ENCODE measurements at places on chromosomes 3 and 15.

DNA sequence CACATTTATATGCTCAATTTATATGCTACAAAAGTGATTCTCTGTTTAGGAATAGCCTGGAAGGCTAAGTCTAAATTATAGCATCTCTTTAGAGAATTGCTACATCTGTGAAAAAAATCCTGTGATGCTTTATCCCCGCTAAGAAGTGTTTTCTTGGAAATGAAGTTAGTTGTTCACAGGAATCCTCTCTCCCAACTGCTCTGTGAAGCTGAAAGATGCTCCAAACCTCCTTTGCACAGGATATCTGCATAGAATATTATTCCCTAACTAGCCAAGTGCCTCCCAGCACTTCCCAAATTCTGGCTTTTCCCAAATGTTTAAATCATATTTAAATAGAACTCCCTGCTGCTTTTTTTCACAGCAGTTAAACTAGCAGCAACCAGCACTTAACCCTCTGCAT lies 132.2 kb downstream of the SRGAP3 start:
- no peak for DNase-seq

DNA sequence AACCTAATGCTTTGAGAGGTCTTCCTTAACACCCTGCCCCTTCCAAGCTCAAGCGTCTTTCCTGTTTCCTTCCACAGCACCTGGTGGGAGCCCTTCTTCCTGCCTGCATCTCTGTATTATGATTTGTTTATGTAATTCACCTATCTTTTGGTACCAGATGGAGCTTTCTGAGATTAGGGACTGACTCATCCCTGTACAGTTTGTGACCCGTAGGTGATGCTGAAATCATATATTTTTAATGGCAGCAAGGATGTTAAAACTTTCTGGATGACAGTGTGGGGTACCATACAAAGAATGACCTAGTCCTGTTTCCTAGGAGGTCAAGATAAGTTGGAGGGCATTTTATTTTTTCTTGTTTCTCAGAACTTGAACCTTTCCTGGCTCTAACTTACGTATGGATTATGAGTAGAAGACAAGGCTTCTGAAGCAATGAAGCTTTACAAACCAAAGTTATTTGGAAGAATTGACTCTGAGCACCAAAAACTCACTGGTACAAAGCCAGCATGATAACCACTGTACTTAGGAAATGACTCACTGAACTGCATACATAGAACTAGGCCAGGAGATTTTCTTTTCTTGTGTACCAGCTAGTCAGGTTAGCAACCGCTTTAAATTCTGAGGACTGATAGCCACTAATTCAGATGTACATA lies 46.6 kb downstream of the HHLA2 start:
- no peak for DNase-seq

DNA sequence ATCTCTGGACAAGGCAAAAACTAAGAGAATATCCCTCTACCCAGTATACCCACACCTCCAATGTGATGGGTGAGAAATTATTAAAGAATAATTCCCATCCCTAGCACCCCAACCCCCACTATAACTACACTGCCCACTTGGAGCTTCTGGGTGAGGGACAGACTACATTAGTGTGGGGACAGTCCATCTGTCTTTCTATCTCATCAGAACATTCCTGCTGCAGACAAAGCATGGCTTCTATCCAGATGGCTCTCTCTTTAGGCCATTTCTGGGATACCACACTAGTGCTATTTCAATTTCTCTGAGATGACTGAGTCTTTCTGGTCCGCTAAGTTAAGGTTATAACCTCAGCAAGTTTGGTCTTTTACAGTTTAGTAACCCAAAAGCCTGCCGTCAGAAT lies 6.6 kb downstream of the CSNK1G1 start:
- no peak for DNase-seq

GRCh38 chr3:127959873-127960272 lies 44.8 kb downstream of the KBTBD12 start:
- no peak for DNase-seq

GRCh38 chr3:172402892-172403643 lies 45.2 kb downstream of the GHSR start:
- no peak for DNase-seq

DNA sequence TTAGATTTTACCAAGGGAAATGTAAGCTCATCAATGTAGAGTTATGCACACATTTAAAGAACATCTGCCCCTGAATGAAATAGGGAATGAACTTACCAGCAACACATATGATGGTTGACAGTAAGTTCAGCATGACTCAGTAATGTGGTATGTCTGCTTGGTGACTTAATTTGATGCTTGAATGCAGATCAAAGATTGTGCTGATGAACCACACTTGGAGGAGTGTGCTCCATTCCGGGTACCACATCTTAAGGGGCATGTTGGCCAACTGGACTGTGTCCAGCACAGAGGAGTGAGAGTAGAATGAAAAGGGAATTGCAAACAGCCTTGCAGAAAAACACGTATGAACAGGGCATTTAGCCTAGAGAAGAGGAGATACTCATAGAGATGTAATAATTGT lies 171.0 kb upstream of the RARB start:
- DNase-seq: no peak

- DNase-seq: peak; percentile 43
Observed at GRCh38 chr3:157239082-157239704, 79.2 kb upstream of the CCNL1 start.

GRCh38 chr3:24867783-24868182 lies 373.1 kb upstream of the THRB start:
- DNase-seq: no peak

DNA sequence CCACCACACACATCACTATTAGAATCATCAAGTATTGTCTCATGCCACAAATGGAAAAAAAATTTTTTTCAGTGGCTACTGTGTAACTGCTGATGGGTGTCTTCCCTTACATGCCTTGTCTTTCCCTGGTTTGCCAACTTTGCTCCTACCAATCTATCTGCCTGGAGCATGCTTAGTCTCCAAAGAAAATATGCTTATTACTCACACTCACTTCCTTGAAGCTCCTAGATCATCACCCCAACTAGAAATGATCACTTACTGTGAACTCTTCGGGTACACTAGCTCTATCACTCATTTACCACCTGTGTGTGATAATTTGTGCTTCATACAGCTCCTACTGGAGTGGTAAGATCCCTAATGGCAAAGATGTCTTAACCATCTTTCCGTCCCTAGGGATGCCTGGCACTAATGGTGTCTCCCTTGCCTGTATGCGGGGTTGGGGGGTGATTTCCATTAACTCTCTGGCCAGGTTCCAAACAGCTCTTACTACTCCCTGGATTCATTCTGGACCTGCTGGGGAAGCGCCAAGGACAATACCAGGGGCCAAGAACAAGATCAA lies 799 bp downstream of the VPS33B start:
- no peak for DNase-seq

DNA sequence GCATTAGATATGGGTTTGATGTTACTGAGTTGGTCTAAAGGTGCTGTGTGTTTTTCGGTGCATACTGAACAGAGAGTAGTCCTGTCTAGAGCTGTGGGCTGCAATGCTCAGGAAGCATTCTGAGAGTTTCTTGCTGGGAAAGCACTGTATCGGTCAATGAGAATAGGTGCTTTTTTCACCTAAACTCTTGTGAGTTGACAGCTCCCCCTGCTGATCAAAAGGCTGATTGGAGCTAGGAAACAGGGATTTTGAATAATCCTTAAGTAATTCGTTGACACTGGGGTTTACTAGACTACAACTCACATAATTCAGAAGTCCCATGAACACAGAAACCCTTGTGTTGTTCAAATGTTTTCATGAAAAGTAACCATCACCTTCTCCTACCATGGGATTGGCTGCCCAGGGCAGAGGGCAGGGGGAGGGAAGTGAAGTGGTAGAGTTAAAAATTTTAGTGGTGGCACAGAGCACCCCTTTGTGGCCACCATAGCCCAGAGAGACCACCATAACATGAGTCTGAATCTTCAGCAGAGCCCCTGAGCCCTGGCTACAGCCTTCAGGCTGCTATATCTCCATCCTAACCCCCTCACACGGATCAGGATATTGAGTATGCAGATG lies 13.0 kb upstream of the MANF start:
- no peak for DNase-seq

GRCh38 chr3:12155264-12155663 lies 3.4 kb downstream of the TIMP4 start:
- DNase-seq: no peak

- DNase-seq: no peak
Observed at GRCh38 chr15:99051308-99051707, 43.7 kb upstream of the PGPEP1L start.

- DNase-seq: no peak
Observed at GRCh38 chr3:2420919-2421318, 322.3 kb downstream of the CNTN4 start.

GRCh38 chr3:10473581-10474274 lies 31.7 kb downstream of the ATP2B2 start:
- no peak for DNase-seq

GRCh38 chr15:100680726-100681125 lies 78.3 kb downstream of the ASB7 start:
- DNase-seq: no peak

GRCh38 chr3:116474032-116474780 lies 28.9 kb upstream of the LSAMP start:
- no peak for DNase-seq

- no peak for DNase-seq
Observed at GRCh38 chr3:190012784-190013183, 107.9 kb downstream of the P3H2 start.

DNA sequence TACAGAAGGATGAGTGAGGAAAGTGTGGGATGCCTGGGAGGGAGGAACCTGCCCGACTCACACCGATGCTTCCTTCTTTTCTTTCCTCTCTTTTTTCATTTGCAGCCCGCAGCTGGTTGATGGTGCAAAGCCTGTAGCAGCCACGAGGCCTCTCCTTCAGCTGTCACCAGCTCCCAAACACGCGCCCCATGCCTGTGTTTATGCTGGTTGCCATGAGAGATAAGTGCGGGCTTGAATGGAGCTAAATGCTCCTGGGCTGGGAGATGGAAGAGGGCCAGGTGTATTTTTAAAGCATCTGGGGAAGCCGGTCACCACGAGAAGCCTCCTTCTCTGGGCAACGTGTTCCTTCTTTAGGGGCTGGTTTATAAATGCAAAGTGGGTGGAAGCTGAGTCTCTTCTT lies 9.3 kb downstream of the COLQ start:
- no peak for DNase-seq

DNA sequence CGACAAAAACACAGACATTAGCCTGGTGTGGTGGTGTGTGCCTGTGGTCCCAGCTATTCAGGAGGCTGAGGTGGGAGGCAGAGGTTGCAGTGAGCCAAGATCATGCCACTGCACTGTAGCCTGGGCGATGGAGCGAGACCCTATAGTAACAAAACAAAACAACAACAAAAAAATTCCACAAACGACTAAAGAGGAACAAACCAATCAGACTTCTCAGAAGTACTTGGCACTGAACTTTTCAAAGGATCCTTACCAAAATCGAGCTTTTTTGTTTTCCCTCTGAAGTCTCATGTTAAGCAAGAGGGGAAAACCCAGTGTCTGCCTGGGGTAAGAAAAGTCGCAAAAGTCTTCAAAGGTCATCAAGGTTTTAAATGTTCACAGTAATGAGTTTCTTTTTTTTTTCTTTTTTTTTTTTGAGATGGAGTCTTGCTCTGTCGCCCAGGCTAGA lies 30.1 kb upstream of the TFRC start:
- no peak for DNase-seq

GRCh38 chr15:43893956-43894355 lies 67.2 kb downstream of the WDR76 start:
- no peak for DNase-seq

GRCh38 chr15:65132878-65133547 lies 595 bp downstream of the PDCD7 start:
- DNase-seq: peak; percentile 9

DNA sequence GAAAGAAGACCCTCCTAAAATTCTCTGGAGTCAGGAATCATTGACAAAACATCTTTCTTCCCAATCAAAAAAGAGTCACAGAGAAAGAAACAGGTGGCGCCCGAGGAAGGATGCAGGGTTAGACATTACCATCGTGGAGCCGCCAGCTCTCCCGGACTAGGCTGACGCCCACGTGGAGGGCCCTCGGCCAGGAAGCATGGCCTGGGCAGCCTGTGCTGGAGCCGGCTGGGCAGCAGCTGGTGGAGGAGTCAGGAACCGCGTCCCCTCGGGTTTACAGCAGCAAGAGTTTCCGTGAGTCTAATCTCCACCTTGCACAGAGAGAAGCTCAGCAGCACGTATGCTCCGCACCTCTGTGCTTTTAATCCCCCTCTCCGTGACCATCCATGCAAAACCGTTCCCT lies 533.7 kb upstream of the ATP11B start:
- DNase-seq: no peak

GRCh38 chr3:133967992-133968892 lies 61.5 kb downstream of the SLCO2A1 start:
- no peak for DNase-seq

GRCh38 chr15:45378913-45379262 lies 544 bp upstream of the GATM start:
- no peak for DNase-seq

DNA sequence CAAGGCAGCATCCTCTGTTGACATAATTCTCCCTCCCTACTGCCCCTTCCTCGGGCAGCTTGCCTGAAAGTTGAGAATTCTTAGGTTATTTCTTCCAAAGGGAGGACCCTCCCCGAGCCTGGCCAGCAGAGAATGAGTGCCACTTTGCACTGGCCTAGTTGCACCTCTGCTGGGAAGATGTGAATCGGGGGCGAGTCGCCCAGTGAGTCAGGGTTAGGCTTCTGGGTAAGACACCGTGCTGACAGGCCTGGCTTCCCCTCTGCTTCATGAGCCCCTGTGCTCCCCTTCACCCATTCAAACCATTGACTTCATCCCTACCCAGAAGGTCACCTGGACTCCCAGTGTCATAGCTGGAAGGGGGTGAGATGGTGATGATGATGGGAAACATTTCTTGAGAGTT lies 82.3 kb downstream of the AAGAB start:
- DNase-seq: no peak

DNA sequence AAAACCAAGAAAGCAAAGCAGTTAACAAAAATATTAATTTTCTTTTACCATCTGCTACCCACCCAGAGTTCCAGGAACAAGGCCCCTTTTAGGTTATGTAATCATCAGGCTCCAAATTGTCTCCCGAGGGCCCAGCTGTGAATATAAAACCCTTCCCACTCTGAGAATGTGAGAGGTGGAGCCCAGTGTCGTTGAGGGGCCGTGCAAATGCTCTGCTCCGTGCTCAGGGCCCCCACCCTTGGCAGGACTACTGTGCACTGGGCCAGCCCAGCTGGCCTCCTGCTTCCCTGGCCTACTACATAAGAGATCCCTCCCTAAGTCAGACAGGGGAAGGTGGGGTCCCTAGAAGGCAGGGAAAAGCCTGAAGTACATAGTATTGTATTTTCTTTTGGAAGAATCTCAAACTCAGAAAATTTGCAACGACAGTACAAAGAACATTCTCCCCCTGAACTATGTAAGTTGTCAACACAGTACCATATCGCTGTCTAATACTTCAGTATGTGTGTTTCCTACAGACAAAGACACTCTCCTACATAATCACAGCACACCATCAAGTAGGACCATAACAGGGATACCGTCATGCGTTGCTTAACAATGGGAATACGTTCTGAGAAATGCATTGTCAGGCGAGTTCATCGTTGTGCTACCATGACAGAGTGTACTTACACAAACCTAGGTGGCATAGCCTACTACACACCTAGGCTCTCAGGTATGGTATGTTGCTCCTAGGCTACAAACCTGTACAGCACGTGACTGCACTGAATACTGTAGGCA lies 4.4 kb upstream of the CLEC3B start:
- DNase-seq: no peak

GRCh38 chr3:111903067-111903511 lies 44.0 kb downstream of the PHLDB2 start:
- DNase-seq: no peak

- DNase-seq: no peak
Observed at GRCh38 chr15:67147396-67147949, 82.1 kb downstream of the SMAD3 start.
